ENCODE measurements at places on chromosomes 1 and 21.
A peak's percentile ranks its signal among the peaks of the same experiment; 100 is the strongest.

DNA sequence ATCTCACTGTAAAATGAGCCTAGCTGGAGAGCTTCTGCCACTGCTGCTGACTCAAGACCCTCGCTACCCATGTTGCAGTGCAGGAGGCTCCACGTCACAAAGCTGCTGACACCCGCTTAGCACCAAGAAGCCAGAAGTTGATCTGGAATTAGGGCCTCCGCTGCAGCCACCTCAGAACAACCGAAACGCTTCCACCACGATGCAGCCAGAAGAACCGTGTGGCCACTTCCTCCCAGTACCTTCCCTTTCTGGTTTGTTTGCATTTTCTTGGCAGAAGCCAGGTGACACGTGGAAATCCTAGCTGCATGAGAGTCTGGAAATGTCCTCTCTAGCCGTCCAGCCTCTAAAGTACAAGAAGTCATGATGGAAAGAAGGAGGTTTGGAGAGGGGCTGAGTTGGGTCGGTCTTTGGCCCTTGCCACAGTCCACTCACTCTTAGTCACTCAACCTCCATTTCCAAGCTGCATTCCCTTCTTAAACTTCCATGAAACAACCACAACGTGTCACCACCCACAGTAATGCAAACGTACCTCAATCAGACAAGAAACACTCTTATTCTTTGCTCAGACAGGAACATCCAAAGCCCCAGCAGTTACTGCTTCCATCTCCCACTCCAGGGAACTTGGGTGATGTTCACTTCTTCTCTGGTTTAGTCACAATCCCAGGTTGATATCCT is 10.0 kb upstream of the CDA start:
- no peak for DNase-seq

GRCh38 chr1:151144474-151145303 is 1.7 kb downstream of the SEMA6C start:
- no peak for DNase-seq

GRCh38 chr1:59225594-59226316 is 71.1 kb upstream of the FGGY start:
- no peak for DNase-seq

DNA sequence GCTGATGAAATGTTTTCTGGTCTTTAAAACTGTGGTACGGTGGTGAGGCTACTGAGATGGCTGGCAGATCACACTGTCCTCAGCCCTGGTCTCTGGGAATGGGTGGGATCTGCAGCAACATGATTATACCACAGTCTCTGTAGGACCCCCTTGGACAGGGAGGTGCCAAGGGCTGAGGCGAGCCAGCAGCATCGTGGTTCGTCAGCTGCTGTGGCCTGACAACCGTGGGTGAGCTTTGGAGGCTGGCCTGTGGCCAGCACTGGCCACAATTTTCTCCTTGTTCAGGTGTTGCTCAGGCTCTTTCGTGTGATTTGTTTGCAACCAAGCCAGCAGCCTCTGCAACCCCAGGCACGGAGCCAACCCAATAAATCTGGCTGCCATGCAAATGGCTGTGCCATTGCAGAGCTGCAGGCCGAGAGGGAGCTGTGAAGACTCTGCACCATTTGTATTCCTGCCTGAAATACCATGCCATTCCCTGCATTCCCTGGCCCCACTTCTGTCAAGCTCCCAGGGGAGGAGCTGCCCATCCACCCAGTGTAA is 70.9 kb downstream of the PCP4 start:
- no peak for DNase-seq

DNA sequence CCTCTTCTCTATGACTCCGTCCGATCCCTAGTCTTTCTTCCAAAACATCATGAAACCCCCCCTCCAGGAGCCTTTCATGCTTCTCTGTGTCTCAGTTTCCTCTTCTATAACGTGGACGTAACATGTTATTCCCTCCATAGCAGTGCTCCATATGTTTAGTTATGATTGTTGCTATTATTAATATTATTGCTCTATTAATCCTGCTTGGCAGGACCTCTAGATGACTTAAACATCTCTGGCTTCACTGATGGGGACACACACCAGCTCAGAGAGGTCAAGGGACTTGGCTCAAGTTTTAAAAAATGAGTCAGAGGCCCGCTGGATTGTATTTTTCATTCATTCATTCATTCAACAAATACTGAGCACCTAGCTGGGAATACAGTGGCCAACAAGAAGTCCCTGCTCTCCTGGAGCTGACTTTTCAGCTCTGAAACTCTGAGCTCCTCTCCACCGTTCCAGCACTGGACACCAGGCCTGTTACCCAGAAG is 404 bp upstream of the CPLANE2 start:
- no peak for DNase-seq

GRCh38 chr1:44826375-44827196 is 16.5 kb downstream of the PTCH2 start:
- DNase-seq = no peak

DNA sequence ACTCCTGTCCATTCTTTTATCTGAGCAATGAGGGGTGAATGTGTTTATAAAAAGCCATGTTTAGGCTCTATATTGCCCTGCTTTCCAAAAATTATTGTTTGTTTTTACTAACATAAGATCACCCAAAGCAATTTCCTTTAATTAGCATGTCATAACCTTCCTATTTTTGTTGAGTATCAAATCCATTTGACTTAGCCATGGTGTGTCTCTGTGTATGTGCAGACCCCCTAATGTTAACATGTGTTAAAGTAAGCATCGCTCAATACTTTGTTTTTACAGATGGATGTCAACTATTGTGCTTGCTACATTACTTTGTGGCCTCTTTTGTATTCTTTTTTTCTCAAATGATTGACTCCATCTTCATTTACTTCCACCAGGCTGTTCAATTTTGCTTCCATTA is 585.4 kb downstream of the USP25 start:
- no peak for DNase-seq

DNA sequence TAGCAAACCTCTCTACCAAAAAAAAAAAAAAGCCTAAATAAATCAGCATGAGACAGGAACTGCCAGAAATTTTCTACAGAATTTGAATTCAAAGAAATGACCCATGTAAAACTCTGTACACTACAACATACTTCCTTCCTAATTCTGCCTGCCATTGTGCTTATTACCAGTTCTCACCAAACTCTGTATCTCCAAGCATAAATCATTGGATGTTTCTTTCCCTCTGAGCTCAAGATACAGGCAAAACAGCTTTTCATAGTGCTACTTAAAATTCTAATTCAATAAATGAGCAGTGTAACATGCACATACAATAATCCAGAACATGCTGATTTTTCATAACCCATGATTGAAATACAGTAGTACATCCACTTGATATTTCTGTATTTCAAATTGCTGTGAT is 87.0 kb downstream of the EIF4G3 start:
- no peak for DNase-seq

DNA sequence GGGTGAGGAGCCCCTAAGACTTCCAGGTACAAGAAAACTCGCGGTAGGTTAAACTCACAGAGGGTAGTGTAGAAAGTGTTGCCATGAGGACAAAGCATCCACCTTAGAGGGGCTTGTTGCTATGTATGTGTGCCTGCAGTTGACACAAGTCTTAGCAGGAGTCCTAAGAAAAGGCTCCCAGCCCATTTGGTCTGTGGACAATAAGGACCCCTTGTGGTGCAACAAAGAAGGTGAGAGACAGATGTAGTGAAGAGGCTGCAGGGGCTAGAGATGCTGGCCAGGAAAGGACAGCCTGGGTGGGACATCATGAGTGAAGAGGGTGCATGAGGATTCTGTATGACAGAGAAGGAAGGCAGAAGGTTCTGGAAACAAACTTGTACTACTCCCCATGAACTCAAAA is 36.3 kb upstream of the IL10 start:
- no peak for DNase-seq

DNA sequence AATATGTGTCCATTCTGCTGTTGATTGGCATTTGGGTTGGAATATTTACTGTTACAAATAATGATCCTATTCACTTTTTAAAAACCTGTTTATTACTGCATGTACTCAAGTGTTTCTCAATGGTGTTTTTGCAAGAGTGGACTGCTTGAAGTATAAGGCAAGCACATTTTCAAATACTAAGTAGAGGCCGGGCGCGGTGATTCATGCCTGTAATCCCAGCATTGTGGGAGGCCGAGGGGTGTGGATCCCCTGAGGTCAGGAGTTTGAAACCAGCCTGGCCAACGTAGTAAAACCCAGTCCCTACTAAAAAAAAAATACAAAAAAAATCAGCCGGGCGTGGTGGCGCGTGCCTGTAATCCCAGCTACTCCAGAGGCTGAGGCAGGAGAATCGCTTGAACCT is 276.9 kb upstream of the ADGRL4 start:
- no peak for DNase-seq

DNA sequence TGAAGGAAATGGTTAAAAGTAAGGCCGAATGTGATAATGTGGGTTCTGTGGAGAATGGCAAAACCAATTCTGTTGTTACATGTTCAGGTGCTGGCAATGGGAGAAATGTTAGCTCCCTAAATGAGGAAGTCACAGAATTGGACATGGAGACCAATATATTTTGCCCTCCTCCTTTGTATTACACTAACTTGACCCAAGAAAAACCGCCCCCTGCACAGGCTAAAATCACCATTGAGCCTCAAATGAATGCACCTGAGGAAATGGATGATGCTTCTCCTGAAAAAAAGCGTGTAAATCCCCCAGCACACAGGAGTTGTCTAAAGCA is 932 bp downstream of the MAP10 start:
- DNase-seq = no peak

- no peak for DNase-seq
Observed at GRCh38 chr1:207799989-207800648, 48.3 kb downstream of the CD46 start.

- no peak for DNase-seq
Observed at GRCh38 chr21:38170704-38171682, 85.8 kb upstream of the KCNJ15 start.

- DNase-seq = no peak
Observed at GRCh38 chr21:37811711-37812110, 104.5 kb downstream of the KCNJ6 start.

DNA sequence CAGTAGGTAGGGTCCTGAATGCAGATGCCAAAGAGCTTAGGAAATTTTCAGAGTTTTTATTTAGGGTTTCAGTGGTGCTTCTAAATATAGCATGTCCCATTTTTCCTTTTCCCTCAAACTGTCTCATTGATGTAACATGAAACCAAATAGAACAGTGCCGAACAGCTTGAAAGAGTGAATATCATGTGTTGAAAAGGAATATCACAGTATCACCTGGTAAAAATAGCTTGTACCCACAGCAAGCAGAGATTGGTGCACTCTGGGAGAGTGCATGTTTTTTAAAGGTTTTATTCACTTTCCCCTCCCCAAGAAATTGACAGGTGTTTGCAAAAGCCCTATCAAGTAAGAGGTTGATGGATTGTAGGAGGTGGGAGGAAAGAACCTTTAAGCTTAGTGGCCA is 41.9 kb upstream of the ELAVL4 start:
- DNase-seq = no peak

DNA sequence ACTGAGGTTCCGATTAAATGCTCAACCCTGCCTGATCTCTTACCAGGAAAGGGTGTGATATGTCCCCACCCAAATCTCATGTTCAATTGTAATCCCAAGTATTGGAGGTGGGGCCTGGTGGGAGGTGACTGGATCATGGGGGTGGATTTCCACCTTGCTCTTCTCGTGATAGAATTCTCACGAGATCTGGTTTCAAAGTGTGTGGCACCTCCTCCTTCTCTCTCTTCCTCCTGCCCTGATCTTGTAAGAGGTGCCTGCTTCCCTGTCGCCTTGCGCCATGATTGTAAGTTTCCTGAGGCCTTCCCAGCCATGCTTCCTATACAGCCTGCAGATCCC is 34.9 kb downstream of the RSPH1 start:
- DNase-seq = no peak

- no peak for DNase-seq
Observed at GRCh38 chr1:236101233-236102200, 36.6 kb upstream of the NID1 start.

- DNase-seq = no peak
Observed at GRCh38 chr1:44289530-44289929, 65.5 kb downstream of the ERI3 start.

GRCh38 chr1:65247419-65248359 is 61.7 kb upstream of the DNAJC6 start:
- DNase-seq = no peak

- DNase-seq = no peak
Observed at GRCh38 chr1:227945891-227946623, 1.7 kb downstream of the WNT9A start.

DNA sequence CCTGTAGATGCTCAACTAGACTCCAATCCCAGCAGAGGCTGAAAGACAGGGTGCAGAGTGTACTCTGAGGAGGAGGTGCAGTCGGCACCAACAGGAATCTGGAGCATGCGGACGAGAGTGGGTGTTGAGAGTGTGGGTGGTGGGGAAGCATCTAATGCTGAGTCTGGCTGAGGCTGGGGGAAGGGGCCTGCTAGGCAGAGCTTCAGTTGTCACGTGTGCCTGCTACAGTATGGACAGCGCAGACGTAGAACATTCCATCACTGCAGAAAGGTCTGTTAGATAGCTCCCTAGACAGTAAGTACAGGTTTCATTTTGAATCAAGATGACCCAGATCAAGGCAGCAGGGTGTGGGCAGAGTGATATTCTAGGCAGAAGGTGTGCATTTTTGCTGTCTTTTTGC is 23.1 kb downstream of the SNAP47 start:
- DNase-seq = no peak

GRCh38 chr1:226223786-226224244 is 351 bp downstream of the MIXL1 start:
- DNase-seq = no peak

GRCh38 chr1:8813016-8813763 is 4.2 kb downstream of the RERE start:
- no peak for DNase-seq

GRCh38 chr1:154481053-154481452 is 21.0 kb upstream of the TDRD10 start:
- no peak for DNase-seq

- DNase-seq = no peak
Observed at GRCh38 chr1:59505596-59506028, 208.7 kb downstream of the FGGY start.

DNA sequence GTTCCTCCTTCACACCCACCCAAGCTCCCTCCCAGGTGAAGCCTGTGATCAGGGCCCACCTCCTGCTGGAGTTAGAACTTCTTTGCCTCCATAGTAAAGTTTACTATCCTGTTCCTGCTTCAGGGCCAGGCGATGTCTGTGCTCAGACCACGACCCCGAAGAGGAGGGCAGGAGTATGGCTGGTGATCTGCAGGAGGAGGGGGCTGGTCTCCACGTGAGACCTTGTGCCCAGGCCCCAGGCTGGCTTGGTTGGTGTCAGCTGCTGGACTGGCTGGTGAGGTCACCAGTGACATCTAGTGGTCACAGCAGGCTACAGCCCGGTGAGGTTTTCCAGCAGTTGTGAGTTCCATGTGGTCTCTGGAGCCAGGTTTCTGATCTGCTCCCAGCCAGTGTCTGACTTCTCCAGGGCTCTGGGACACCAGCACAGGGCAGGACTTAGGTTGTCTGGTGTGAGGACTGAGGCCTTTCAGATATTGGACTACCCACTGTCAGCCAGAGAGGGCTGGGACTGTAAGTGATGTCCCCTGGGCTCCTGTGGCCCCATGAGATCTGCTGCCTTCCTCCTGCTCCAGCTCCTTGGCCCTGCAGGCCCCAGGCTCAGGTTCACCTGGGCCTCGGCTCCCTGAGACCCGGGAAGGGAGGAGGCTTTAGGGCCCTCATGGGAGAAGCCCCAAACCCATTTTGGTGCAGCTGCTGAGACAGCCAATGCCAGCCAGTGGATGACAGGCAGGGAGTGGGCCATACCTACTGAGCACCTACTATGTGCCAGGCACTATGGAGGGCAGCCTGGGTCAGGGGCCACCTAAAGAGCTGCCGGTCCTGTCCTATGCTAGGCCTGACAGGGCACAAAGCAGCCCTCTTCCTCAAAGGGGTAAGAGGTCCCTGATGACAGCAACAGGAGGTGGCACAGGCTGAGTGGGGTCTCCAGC is 6.0 kb upstream of the UBL4B start:
- peak; percentile 42 for DNase-seq

GRCh38 chr1:160428655-160429054 is 28.3 kb downstream of the VANGL2 start:
- DNase-seq = no peak

Measured in stimulated activated CD4-positive, alpha-beta T cell treated with anti-CD3 and anti-CD28 coated beads, Interleukin-1b, Interleukin-23, amount 100 ng/mL, for 4 hours (primary cell).